Smooth muscle cell of the pulmonary artery (primary cell): ENCODE measurements at places on chromosomes 16 and 17. TPM values are rescaled to one million over a fixed set of nuclear protein-coding genes. Genes with fewer than 3 reads are reported as not detected.

The ALOX15B gene
- total RNA-seq, result 0.07 and 1.2 TPM in 2 replicates

The ABCA9 gene
- 12.0 and 62.2 TPM in 2 replicates for total RNA-seq

The ACAP1 gene
- 0.33 and 0.99 TPM in 2 replicates for total RNA-seq

The RAP1GAP2 gene
- 1.2 TPM in 2 replicates for total RNA-seq

The SMPD3 gene
- total RNA-seq, result 0.07 and 0.10 TPM in 2 replicates

The IL21R gene
- total RNA-seq, result 1.2 and 2.2 TPM in 2 replicates

The GGT6 gene
- total RNA-seq, result not detected in 2 replicates

The HBM gene
- not detected in 2 replicates for total RNA-seq

The NDUFB10 gene
- 123 and 126 TPM in 2 replicates for total RNA-seq

The ASIC2 gene
- total RNA-seq, result 0.07 and 0.46 TPM in 2 replicates

The CDH1 gene
- total RNA-seq, result 0.13 and 0.52 TPM in 2 replicates

The LRRC75A gene
- total RNA-seq, result 1.7 and 2.1 TPM in 2 replicates

The KRT10 gene
- total RNA-seq, result 3.1 and 4.3 TPM in 2 replicates

The HOXB8 gene
- total RNA-seq, result 0.10 TPM in 1 of 2 replicates, not detected in the other

The LGALS9 gene
- 1.1 and 1.3 TPM in 2 replicates for total RNA-seq

The TAC4 gene
- not detected in 2 replicates for total RNA-seq

The PRRT2 gene
- total RNA-seq, result 1.2 and 1.8 TPM in 2 replicates

The ARHGAP44 gene
- 1.7 and 5.7 TPM in 2 replicates for total RNA-seq

The KRT23 gene
- total RNA-seq, result not detected in 2 replicates

The VWA3A gene
- under 0.01 and 0.03 TPM in 2 replicates for total RNA-seq

The ATAD5 gene
- 0.79 and 1.1 TPM in 2 replicates for total RNA-seq

The TBC1D3D gene
- total RNA-seq, result 0.33 TPM in 1 of 2 replicates, not detected in the other

The STH gene
- not detected in 2 replicates for total RNA-seq

The NFAT5 gene
- 34.0 and 46.9 TPM in 2 replicates for total RNA-seq

The TRIM72 gene
- under 0.01 TPM in 1 of 2 replicates, not detected in the other for total RNA-seq

The PRAC2 gene
- not detected in 2 replicates for total RNA-seq

The SPATA22 gene
- 0.13 and 0.26 TPM in 2 replicates for total RNA-seq

The GAS2L2 gene
- total RNA-seq, result 0.07 and 0.10 TPM in 2 replicates

The WDR81 gene
- total RNA-seq, result 26.3 and 30.7 TPM in 2 replicates

The PDE6G gene
- total RNA-seq, result not detected in 2 replicates

The DHRS7C gene
- total RNA-seq, result not detected in 2 replicates

The KRT24 gene
- not detected in 2 replicates for total RNA-seq

The CHD9NB gene
- 2.7 and 4.4 TPM in 2 replicates for total RNA-seq

The KRTAP9-2 gene
- not detected in 2 replicates for total RNA-seq
